ENCODE measurements at places on chromosomes 2 and 18.

DNA sequence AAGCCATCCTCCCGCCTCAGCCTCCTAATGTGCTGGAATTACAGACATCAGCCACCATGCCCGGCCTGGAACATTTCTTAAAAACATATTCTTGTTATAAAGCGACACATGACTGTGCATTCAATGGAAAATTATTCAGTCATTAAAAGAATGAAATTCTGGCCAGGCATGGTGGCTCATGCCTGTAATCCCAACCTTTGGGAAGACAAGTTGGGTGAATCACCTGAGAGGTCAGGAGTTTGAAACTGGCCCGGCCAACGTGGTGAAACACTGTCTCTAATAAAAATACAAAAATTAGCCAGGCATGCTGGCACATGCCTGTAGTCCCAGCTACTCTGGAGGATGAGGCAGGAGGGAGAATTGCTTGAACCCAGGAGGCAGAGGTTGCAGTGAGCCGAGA lies 21.6 kb upstream of the RPRD1A start:
- no peak for DNase-seq

- DNase-seq = no peak
These were observed 62.6 kb downstream of the TMEM131 start for GRCh38 chr2:97932975-97933662.

- no peak for DNase-seq
These were observed 22.1 kb upstream of the TNS1 start for GRCh38 chr2:218024871-218025270.

GRCh38 chr18:3607309-3608098 lies 157.5 kb downstream of the TGIF1 start:
- DNase-seq = no peak

GRCh38 chr2:143787674-143788073 lies 658.5 kb downstream of the ARHGAP15 start:
- DNase-seq = no peak

GRCh38 chr2:66601624-66602023 lies 166.7 kb downstream of the MEIS1 start:
- DNase-seq = no peak

- DNase-seq = no peak
These were observed 27.9 kb downstream of the ITGA4 start for GRCh38 chr2:181484851-181485637.

GRCh38 chr2:232376260-232376659 lies 2.3 kb upstream of the ALPP start:
- DNase-seq = no peak

GRCh38 chr2:12708508-12709206 lies 8.1 kb upstream of the TRIB2 start:
- DNase-seq = no peak

GRCh38 chr2:69164061-69164778 lies 151.2 kb downstream of the ANTXR1 start:
- no peak for DNase-seq

DNA sequence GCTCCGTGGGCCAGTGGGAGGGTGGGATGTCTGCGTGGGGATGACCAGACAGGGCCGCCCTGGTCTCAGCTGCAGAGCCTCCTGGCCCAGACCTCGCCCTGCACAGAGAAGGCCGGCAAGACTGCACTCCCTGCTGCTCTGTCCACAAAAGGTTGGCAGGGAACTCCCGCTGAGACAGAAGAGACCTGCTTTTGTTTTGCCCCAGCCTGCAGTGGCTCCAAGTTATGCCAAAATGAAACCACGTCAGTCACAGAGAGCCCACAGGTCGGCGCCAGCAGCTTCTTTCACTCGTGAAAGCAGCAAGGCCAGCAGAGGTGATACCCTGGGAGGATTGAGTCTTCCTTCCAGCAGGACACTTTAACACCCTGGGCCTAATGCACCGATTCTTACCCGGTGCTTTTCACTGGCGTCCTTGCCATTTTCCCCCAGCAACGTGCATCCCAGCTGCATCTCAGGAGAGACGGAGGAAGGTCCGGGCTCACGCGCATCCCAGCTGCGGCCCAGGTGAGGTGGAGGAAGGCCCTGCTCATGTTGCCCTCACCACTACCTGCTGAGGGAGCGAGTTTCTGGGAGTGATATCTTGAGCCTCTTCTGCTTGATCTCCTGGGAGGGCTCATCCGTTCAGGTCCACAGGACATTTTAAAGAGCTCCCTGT lies 22.1 kb upstream of the CTDP1 start:
- no peak for DNase-seq

DNA sequence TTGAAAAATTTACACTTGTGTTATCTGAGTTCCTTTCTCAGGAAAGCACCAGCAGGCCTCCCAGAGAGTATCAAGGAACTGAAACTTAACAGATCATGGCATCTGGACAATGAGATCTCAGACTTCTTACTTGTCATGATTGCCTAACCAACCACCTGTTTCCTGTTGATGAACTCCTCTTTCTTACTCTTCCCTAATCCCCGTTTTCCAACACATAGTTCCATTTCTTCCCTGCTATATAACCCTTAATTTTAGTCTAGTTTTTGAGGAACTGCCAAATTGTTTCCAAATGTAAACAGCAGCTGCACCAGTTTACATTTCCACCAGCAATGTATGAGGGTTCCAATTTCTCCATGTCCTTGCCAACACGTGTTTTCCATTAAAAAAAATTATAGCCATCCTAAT lies 6.1 kb upstream of the FAM171B start:
- DNase-seq = no peak

DNA sequence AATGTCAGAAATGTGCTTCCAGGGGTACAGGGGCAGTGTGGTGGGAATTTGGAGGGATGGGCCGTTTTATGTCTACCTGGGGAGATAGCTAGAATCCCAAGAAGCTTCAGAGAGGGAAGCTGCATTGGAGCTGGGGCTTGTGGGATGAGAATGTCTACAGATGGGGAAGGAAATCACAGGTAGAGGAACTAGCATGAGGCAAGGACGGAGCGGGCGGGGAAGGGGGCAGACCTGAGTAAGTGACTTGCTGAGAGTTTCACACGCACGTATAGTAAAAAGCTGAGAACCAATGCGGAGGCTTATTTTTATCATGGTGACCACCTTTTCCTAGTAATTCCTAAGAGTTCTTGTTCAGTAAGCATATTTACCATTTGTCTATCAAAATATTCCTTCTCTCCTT lies 6.3 kb downstream of the C2orf80 start:
- DNase-seq = no peak

- no peak for DNase-seq
These were observed 321.8 kb downstream of the ZEB2 start for GRCh38 chr2:144198116-144198515.

- DNase-seq = no peak
These were observed 24.3 kb upstream of the RESP18 start for GRCh38 chr2:219356834-219357233.

- no peak for DNase-seq
These were observed 6.7 kb downstream of the PTPRN start for GRCh38 chr2:219302412-219302968.

- no peak for DNase-seq
These were observed 860.4 kb upstream of the CRIM1 start for GRCh38 chr2:35495182-35495581.

- DNase-seq = no peak
These were observed 85.8 kb downstream of the POU3F3 start for GRCh38 chr2:104939570-104940217.

GRCh38 chr18:50578030-50578429 lies 18.1 kb downstream of the MAPK4 start:
- no peak for DNase-seq

DNA sequence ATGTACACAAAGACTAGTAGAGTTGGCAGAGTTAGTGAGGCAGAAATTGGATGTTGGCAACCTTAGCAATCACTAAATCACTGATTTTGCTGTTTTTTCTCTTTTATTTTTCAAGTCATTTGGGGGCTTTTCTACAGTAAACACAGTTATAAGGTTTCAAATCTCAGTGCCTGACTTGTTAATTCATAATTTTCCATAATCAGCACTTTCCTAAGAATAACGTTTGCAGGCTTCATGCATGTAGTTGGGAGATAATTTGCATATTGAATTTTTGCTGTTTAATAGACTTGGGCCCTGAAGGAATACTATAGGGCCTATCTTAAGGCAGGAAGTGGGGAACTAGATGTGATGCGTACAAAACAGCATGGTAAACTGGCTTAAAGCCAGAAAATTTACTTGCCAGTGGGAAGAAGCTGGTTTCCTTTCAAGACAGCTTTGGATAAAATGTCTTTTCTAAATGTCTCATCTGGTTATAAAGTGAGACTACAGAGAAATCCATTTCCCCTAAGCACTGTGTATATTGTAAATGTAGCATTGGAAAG lies 127.2 kb upstream of the SMIM21 start:
- DNase-seq = no peak

DNA sequence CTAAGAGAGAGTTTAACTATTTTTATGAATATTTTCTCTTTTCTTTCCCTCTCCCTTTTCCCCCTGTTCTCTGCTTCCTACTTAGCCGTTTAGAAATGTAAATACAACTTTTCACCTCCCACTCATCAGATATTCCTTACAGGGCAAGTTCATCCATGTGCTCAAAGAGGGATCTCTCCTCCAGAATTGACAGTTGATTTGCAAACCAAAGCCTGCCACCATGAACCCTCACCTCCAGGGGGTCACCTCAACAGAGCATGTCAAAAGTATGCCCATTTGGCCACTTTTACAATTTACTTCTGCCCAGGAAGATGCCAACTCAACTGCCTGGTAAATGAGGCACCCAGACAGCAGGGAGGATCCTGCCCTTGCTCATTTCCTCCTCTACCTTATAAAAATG lies 149.2 kb upstream of the GYPC start:
- no peak for DNase-seq

GRCh38 chr2:112588611-112589045 lies 4.2 kb downstream of the CHCHD5 start:
- DNase-seq = no peak

GRCh38 chr2:163565192-163565591 lies 170.6 kb downstream of the FIGN start:
- no peak for DNase-seq

DNA sequence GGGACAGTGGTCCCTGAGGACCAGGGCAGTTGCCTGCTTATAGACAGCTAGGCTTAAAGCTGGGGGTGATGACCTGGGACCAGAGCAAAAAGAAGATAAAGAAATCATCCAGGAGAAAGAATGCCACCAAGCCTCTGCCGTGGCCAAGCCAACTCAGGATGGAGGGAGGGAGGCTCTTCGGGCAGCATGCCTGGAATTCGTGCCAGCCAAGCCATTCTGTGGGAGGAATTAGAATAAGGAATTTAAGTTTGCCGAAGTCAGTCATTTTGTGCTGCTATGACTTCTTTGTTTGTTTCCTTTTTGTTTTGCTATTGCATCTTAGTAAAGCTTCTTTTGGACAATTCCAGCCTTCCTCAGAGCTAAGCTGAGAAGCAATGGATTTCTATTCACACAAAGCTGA lies 124.1 kb downstream of the EN1 start:
- DNase-seq = no peak

DNA sequence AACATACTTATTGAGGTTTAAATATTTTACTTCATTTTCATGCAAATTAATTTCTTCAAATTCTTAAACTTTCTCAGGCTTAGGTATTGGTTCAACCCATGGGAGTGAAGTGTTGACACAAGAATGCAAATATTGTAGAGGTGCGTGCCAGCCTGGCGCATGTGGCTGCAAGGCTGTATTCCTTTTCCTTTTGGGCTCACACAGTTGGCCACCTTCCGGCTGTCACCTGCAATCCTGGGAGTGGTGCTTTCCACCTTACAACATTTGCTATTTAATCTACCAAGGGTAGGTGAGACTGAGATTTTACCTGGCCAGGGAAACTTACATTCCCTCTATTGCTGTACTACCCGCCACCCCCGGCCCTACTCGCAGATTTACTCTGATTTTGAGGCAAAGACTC lies 141.1 kb downstream of the DCC start:
- DNase-seq = no peak

- DNase-seq = no peak
These were observed 300.0 kb upstream of the HDAC4 start for GRCh38 chr2:239700686-239701345.

DNA sequence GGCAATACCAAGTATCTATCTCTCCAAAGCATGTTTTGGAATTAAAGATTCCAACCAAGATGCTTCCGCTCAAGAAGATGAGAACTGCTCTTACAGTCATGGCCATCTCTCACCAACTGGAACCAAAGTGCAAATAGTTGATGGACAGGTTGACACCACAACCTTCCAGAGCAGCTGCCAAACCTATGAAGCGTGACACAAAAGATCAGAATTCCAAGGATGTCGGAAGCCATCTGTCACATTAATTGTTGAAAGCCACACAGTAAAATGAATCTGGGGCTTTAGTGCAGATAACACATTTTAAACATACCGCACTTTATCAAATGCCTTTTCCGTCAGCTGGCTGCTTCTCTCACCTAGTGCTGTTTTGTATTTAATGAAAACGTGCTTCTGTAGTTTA lies 195.7 kb downstream of the CDH20 start:
- no peak for DNase-seq

DNA sequence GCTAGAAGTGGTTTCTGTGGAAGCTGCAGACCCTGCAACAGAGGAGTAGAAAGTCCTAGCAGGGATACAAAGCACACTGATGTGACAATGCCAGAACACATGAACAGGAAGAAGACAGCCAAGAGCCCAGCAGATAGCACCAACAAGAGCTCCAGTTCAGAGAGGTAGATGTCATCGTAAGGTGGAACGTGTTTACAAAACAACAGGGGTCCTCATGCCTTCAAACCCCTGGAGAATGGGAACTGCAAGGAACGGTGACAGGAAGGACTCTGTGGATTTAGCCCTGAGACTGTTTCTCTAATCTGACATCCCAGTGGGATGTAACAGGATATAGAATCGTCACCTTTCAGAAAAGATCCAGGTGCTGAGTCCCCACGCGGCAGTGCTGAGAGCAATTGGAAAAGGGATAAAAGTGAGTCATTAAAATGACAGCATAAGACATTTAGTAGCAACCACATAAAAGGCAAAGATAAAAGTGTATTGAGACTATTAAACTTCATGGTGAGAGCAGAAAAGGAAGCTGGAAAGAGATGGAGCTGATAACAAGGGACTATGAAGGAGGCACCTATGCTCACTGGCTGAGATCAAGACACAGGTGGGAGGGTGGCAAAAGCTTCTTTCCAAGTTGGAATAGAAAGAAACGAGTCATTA lies 195.2 kb downstream of the FBXO15 start:
- DNase-seq = no peak

DNA sequence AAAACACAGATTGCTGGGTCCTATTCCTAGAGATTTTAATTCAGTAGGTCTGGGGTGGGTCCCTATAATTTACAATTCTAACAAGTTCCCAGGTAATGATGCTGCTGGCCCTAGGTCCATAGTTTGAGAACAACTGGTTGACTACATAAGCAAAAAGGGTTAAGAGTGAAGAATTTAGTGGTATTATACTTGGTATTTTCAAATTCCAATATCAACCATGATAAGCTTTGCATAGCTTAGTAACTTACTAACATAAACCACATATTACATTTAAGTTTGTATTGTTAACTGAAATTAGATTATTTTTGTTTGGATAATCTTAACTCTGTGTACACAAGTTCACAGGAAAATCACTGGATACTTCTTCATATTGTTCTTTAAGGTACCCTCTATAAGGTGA lies 862.9 kb upstream of the ACVR2A start:
- DNase-seq = no peak

Data from CD4-positive, alpha-beta T cell (primary cell).